DMS 273 treated with DMSO at 0.1 percent for 48 hours (cell line): ENCODE measurements at places on chromosomes 5 and 9.

GRCh38 chr5:115509547-115509946 lies 35.0 kb downstream of the FEM1C start:
- DNase-seq: no peak

DNA sequence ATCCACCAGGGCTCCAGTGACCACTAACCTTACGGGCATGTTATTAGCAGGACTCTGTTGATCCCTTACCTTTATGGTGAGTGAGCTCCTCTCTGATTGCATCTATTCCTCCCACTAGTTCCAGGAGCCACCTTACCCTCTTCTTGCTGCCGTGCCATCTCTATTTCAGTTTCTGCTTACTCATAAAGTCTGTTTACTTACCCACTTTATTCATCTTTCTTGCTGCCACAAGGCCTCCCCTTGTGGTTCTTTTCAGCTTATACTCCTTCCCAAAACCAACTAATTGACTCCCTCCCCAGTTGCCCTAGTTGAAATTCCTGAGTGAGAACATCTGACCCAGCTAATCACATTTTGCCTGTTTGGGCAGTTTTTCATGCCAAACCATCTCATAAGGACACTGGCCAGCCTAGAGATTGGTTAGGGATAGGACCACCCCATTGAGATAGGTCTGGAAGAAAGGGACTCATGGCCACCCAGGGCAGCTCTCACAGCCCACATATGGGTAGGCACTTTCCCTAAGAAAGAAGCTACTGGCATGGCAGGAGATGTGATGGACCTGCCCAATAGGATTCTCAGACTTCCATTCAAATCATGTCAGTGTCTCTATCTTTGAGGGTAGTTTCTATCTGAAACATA lies 412.7 kb downstream of the EFNA5 start:
- DNase-seq: no peak

- no peak for DNase-seq
Measured at GRCh38 chr5:14594378-14595074, 12.9 kb downstream of the OTULINL start.

GRCh38 chr5:43367453-43367852 lies 44.7 kb downstream of the CCL28 start:
- no peak for DNase-seq

DNA sequence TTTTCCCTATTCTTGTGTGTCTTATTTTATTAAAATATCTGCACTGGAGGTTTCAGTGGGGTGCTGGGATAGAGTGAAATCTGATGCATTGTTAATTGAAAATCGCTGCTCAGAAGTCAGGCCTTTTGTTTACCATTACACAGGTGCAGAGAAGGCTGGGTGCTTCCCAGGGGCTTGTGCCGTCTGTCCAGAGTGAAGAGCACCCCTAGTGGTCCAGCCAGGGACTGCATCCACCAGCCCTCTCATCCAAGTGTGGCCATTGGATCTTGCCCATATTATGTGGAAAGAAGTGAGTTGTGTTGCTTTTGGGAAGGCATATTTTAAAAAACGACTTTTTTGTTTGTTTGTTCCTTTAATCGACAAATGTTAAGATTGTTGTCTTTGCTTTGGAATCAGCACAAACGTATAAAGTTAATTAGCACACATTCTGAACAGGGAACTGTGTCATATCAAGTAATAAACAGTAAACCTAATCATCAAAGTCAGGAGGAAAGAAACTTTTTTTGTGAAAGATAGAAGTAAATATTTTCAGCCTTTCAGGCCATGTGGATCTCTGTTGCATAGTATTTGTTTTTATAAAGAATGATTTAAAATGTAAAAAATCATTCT lies 315.6 kb downstream of the MTRR start:
- DNase-seq: no peak

DNA sequence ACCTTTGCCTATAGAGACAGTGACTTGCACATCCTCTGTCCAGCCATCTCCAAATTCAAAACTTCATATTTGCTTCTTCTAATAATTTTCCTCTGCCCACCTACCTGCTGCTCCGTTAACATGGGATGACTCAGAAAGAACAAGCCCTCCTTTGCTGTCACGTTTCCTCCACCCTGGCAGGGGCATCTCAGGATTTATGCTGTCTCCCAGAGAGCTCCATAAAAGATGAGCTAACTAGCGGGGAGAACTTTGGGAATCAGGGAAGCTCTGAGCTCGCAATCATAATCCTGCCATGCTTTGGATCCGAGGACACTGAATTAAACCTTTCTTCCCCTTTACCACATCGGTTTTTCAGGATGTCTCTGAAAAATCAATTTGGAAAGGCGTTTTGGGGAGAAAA lies 78.4 kb upstream of the FSTL4 start:
- no peak for DNase-seq

DNA sequence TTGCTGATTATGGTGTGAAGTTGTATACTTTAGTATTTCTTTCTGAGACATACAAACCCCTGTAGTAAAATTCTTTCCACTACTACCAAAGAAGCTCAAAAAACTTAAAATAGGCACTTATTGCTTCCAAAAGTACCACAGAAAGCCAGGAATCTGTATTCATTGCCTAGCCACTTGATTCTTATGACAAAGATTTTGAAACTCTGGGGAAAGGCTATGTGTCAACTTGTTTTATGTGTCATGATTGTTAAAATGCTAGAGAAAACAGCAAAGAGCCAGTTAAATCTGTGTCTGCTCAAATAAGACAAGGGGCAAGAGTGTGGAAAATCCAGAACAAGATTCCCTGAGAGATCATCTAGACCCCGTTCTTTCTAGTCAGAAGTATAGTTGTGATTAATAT lies 6.0 kb downstream of the KIF2A start:
- DNase-seq: no peak

DNA sequence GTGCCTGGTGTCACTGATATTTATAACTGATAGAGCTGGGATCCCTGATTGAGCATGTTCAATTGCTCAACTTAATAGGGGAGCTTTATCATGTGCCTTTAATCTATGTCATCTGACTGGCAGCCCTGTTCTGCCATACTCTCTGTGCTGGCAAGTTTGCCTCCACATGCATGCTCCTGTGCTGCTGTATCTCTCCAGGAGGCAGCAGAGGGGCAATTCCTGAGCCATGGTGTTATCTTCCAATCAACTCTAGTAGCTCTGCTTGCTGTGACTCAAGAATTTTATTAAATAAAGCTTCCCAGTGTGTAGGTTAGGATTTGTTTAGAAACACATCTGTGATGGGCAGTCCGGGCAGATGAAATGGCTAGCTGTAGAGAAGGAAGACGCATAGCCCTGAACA lies 642.0 kb downstream of the KIF4B start:
- no peak for DNase-seq

GRCh38 chr5:82816926-82817325 lies 260.3 kb downstream of the TMEM167A start:
- no peak for DNase-seq
